OCI-M1 (cell line): ENCODE measurements at places on chromosomes 1 and 21.

DNA sequence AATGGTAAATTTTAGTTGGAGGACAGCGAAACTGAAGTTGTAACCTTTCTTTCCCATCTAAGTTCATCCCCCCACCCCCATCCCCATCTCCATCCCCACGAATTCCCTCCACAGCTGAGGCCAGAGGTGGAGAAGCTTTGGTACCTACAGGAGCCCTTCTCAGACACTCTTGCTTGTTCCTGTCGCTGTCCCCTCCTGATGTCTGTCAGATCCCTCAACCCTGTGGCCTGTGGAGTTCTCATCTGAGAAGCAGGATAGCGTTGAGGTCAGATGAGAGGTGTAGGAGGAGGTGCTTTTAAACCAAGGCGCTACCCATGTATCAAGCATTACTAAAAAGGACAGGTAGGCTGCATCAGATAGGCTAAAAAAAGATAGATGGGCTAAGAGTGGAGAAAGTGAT lies 769 bp downstream of the NTPCR start:
- peak; percentile 51 for DNase-seq

DNA sequence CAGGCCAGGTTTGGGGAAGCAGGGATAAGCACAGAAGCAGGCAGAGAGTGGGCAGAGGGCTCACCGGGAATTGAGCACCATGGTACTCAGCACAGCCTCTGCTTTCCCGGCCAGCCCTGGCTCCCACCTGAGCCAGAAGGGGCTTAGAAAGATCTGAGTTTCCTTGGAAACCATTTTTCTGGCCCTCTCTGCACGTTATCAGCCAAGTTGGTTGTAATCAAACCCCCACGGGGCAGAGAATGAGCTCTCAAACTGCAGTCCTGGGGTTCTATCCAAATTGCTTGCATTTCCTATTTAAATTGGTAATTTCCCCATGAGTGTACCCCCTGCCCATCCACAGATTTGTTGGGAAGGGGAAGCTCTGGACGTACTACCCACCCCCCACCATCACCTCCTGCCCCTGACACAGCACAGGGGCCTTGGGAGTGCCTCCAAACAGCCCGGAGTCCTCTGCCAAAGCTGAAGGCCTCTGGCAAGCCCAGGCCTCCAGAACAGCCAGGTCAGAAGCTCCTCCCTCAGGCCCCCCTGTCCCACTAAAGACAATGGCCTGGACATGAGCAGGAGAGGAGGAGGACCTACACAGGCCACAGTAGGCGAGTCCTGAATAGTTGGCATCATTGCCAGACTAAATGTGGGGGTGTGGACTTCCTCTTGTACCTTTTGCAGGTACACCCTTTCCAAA lies 42.7 kb upstream of the GJB5 start:
- DNase-seq = no peak

- DNase-seq = no peak
These were observed 70.4 kb downstream of the VAV3 start for GRCh38 chr1:107894605-107895004.

GRCh38 chr1:208763971-208764370 lies 519.8 kb upstream of the PLXNA2 start:
- DNase-seq = no peak

- DNase-seq = peak; percentile 43
These were observed 37.1 kb upstream of the NBL1 start for GRCh38 chr1:19606817-19607642.

DNA sequence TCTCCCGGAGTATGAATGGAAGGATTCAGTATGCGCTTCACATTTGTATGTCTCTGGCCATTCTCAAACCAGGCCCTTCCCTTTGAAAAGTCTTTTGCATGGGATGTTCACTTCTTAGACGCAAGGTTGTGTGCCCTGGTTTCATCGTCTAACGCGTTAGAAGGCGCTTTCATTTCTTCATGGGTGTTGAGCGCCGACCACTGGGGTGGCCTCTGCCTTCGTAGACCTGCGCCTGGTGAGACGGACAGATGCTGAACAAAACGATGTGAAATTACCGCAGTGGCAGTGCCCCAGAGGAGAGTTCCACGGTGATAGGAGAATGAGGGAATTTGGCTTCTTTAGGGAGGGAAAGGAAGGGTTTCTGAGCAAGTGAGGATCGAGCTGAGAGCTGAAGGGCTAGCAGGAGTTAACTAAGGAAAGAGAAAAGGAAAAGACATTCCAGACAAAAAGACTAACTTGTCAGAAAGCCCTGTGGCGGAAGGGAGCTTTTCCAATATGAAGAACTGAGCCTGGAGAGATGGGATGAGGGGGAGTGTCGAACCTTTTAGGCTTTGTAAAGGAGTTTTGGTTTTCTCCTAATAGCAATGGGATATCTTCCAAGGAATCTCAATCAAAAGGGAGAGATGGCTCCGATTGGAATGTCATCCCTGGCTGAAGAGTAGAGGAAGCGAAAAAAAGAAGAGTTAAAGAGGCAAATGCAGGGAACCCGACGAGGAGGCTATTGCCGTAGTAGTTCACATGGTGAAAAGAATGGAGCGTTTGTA lies 951 bp downstream of the GGPS1 start:
- DNase-seq = peak; percentile 90

DNA sequence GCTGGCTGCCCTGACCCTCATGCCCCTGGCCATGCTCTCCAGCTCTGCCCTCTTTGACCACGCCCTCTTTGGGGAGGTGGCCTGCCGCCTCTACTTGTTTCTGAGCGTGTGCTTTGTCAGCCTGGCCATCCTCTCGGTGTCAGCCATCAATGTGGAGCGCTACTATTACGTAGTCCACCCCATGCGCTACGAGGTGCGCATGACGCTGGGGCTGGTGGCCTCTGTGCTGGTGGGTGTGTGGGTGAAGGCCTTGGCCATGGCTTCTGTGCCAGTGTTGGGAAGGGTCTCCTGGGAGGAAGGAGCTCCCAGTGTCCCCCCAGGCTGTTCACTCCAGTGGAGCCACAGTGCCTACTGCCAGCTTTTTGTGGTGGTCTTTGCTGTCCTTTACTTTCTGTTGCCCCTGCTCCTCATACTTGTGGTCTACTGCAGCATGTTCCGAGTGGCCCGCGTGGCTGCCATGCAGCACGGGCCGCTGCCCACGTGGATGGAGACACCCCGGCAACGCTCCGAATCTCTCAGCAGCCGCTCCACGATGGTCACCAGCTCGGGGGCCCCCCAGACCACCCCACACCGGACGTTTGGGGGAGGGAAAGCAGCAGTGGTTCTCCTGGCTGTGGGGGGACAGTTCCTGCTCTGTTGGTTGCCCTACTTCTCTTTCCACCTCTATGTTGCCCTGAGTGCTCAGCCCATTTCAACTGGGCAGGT lies 3.8 kb downstream of the GPR61 start:
- DNase-seq = no peak

DNA sequence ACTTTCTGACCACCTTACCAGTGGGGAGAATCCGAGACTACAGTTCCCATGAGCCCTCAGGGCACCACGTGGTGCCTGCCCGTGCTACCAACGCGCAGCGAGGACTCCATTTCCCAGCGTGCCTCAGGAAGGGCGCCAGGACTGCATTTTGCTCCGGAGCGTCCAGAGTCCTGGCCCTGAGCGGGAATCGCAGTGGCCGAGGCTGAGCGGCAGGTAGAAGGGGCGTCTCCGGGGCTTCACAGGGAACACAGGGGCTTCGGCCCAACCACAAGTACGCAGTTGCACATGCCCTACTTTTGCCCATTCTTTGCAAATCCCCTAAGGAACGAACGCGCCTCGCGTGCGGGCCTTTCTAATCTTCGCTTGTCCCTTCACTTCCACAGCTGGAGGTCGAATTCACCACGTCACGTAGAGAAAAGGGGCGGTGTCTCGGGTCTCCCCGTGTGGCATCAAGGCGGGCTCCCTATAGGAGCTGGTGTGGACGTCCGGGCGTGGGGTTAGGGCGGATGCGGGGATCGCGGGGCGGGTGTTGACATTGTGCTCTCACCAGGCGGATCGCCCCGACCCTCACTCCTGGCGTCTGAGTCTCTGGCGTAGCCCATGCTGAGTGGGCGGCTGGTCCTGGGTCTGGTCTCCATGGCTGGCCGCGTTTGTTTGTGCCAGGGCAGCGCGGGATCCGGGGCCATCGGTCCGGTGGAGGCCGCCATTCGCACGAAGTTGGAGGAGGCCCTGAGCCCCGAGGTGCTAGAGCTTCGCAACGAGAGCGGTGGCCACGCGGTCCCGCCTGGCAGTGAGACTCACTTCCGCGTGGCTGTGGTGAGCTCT lies at the start of gene BOLA1:
Gene BOLA1, plus strand, starts transcription at position 109 of the 825 bp plus-strand sequence. Its CDS starts 492 bp downstream, at position 601.
- DNase-seq = peak; percentile 96

DNA sequence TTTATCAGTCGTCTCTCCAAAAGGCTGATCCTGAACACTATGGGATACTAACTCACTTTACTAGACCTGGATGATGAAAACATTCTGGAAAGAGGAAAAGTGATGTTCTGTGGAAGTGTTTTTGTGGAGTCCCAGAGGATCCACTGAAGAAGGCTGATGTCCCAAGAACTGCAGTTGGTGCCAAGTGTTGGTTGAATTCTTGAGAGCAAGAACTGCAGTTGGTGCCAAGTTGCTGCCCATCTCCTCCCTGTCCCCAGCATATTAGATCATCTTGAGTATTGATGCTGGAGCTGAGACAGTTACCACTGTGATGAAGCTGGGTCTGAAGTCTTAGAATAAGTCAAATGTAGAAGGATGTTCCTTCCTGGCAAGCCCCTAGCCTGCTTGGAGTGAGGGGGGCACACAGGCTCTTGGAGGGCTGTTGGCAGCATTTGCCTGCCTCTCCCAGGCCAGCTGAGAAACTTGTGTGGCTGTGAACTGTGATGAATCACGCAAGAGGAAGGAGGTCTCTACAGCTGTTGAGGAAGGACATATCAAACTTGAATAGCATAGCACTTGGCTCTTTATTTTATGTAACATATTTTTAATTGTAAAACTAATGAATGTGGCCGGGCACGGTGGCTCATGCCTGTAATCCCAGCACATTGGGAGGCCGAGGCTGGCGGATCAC lies 48.1 kb downstream of the DNAJC6 start:
- no peak for DNase-seq

DNA sequence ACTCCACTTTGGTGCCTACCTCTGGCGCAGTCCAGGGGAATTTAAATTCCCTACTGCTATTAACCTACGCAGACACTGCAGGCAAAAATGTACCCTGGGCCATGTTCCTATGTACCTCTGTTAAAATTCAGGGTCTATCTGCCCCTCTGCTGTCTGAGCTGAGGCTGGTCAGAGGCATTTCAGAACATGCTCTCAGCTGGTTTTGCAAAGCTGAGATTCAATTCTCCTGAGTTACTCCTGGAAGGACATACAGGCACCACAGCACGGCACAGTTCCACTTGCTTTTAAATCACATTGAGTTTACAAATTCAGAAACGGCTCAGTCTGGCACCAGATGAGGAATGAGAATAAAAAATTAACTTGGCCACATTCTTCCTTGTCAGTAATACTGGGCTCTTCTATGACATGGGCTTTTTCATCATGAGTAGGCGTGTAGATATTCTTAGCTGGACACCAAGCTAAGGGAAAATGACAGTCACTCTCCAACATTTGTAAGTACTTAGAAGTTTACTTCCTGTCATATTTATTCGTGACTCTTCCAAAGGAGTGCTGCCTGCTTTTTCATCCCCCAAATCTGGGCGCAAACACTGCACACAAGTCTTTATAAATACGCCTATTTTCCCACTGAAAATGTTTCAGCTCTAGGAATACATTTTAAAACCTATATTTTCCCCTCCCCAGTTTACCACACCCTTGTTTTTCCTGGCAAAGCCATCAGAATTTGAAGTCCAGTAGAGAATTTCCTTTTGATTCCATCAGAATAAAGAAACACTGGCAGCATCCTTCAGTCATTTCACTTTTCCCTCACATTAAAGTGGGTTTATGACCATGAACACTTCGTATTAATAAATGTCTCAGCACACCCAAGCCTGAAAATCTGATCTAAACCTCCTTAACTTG lies 1.9 kb downstream of the C1orf198 start:
- peak; percentile 12 for DNase-seq

- DNase-seq = peak; percentile 88
These were observed 1.1 kb downstream of the TAGLN2 start for GRCh38 chr1:159924025-159924790.

GRCh38 chr1:26723013-26723991 lies 27.5 kb downstream of the ARID1A start:
- DNase-seq = peak; percentile 94

- no peak for DNase-seq
These were observed 87.4 kb upstream of the KIF1B start for GRCh38 chr1:10122926-10123325.

GRCh38 chr1:85128316-85128715 lies 72.5 kb downstream of the SYDE2 start:
- peak; percentile 6 for DNase-seq

- no peak for DNase-seq
These were observed 48.7 kb upstream of the PRDM2 start for GRCh38 chr1:13651279-13651678.
